CD4-positive, alpha-beta memory T cell (primary cell): ENCODE measurements at places on chromosomes 2 and 18. TPM values are rescaled to one million over a fixed set of nuclear protein-coding genes. Genes with fewer than 3 reads are reported as not detected.

Gene ZNF892
- not detected for polyA plus RNA-seq

Gene SERPINB5
- not detected for polyA plus RNA-seq

- DNase-seq, result peak; percentile 41
Measured at GRCh38 chr2:219475697-219476651, 22.7 kb upstream of the GMPPA start.

DNA sequence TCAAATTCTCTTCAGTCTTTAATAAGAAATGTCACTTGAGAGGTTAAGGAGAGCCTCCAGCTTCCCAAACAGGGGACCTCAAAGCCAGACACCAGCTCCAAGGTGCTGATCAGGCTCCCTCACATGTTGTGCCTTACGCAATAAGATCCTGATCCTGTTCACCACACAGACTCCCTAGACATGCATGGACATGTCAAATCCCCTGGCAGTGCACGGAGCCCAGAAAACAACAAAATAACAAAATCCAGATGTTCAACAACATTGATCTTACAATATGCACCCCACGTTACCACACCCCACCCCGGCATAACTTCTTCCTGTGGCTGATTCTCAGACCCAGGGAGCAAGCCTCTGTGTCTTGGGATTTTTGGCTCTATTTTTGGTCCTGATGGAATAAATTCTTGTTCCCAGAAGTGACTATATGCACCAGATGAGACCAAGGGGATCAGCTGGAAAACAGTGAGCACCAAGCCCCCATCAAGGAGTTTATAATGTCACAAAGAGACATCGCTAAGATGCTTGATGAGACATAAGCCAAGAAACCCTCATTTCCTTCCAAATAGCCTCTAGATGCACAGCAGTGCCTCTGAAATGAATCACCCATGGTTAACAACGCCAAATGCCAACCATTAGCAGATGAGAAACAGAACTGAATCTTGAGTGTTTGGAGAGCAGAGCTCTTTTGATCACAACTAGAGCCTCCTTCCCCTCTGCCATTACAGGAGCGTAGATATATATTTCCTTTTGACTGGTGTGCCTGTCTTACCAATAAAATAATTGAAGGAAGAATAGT, 198.2 kb downstream of the PRKCE start:
- DNase-seq, result no peak
